ENCODE measurements at places on chromosomes 11 and 22.
A peak's percentile ranks its signal among the peaks of the same experiment; 100 is the strongest.

DNA sequence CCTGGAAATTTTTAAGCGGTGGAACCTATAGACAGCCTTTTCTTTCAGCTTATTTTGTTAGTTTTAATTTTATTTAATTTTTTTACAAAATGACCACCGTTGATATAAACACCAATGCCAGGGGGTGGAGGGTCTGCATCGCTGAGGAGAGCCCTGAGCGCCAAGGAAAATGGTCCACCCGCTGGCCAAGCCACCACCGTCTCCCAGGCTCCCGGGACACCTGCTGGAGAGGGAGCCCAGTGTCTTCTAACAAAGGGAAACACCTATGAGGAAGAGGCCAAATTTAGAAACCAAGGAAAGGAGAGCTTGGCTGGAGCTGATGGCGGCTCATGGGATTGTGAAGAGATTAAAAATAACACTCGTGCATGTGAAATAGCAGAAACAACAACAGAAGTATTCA, 288 bp upstream of the KRTAP5-8 start:
- DNase-seq = no peak

GRCh38 chr11:9047964-9048523, 43.4 kb downstream of the SCUBE2 start:
- DNase-seq = no peak

DNA sequence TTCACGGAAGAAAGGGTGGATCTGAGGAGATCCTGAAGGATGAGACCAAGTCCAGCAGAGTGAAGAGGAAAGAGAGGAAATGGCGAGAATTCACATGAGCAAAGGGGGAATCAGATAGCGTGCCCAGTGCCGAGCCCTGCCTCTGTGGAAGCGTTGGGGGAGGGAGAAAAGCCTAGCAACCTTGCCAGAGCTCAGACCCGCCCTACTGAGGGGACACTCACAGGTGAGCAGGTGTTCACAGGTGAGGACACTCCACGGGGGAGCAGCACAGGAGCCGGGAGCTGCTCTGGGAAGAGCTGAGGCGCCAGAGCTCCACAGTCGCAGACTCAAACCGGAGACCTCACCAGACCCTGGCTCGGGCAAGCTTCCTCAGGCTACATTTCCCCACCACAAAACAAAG, 56.2 kb downstream of the MICAL3 start:
- DNase-seq = no peak

DNA sequence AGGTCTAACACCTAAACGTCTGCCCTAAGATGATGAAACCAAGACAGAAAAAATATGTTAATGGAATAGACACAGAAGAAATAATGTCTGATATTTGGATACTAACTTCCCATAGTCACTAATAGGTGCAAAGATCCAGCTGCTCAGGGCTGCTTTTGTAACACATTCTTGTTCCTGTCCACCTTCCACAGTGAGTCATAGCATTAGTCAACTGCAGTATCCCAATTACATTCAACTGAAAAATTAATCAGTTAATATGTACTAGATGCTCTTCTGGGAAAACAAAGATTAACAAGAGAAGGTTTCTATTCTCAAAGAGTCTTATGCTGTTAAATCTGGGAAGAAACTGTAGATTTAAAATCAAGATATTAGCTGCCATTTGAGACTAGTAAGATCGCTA, 47.6 kb downstream of the HEPHL1 start:
- DNase-seq = no peak

DNA sequence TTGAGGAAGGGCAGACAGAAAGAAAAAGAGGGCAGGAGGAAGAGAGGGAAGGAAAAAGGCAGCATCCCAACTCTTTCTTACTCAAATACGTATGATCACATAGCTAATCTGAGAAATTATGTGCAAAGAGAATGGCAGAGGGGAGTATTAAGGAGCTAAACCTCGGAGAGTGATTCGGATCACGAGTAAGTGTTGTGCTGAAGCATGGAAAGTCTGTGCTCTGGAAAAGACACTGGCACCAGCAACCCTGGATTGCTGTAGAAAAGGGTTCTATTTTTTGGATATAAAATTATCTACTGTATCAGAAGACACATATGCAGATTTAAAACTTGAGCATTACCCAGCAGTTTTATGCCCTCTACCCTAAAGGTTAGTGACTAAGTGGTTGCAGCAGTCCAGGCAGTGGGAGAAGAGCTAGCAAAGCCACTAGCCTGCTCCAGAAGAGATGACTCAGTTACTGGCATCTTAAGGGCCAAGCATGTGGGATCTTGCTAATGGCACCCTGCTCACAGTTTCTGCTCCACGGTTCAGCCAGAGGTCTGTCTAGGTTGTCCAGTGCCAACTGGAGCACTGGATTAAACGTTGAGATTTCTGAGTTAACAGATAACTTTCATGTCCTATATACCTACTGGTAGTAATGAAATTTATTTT, 151.7 kb downstream of the SWAP70 start:
- DNase-seq = peak; percentile 68

DNA sequence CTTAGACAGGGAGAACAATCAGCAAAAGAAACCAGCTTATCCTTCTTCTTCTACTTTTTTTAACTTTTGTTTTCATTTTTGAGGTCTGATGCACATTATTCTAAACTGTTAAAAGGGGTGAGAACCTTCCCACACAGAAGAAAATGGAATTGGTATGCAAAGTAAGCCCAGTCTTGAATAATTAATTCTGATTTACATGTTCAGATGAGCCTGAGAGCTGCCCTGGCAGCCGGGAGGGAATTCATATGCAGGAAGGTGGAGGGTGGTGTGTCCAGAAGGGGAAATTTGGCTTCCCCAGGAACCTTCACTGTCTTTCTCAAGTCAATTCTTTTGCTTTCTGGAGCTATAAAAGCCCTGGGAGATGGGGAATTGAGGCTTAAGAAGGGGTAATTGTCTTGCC, 181.0 kb downstream of the INSC start:
- no peak for DNase-seq

- DNase-seq = no peak
These were observed 122.4 kb upstream of the HSD17B12 start for GRCh38 chr11:43558146-43558545.

GRCh38 chr11:86119077-86119476, 50.2 kb upstream of the PICALM start:
- DNase-seq = no peak

- no peak for DNase-seq
These were observed 8.5 kb upstream of the CYTH4 start for GRCh38 chr22:37273846-37274225.

DNA sequence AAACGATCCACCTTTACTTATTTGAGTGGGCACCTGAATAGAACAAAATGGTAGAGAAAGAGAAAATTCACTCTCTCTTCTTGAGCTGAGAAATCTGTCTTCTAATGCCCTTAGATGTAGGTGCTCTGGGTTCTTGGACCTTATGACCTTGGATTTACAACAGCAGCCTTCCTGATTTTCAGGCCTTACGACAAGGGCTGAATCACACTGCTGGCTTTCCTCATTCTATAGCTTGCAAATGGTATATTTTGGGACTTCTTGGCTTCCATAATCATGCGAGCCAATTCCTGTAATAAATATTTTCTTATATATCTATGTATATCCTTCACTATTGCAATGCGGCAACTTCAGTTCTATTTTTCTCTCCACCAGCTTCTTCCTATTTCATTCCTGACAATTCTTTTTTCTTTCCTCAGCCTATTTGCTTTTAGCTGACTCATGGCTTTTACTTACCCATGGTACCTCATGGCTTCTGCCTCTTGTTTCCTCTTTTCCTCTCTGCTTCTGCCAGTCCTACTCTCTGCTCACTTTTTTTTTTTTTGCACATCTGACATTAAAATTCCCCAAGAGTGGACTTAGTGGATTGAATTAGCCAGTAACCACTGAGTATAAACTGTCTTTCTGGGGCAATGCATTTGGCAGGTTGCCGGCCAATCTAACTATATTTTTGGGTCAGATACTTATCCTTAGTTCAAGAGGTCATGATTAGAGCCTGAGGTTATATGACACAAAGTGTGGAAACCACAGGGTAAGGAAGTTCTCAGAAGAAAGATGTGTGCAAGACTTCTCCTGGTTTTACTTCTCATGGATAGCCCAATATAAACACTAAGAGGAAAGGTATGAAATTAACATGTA, 359.5 kb downstream of the TMEM135 start:
- DNase-seq = no peak

- peak; percentile 25 for DNase-seq
These were observed 115.1 kb downstream of the DCDC1 start for GRCh38 chr11:31254415-31254814.

DNA sequence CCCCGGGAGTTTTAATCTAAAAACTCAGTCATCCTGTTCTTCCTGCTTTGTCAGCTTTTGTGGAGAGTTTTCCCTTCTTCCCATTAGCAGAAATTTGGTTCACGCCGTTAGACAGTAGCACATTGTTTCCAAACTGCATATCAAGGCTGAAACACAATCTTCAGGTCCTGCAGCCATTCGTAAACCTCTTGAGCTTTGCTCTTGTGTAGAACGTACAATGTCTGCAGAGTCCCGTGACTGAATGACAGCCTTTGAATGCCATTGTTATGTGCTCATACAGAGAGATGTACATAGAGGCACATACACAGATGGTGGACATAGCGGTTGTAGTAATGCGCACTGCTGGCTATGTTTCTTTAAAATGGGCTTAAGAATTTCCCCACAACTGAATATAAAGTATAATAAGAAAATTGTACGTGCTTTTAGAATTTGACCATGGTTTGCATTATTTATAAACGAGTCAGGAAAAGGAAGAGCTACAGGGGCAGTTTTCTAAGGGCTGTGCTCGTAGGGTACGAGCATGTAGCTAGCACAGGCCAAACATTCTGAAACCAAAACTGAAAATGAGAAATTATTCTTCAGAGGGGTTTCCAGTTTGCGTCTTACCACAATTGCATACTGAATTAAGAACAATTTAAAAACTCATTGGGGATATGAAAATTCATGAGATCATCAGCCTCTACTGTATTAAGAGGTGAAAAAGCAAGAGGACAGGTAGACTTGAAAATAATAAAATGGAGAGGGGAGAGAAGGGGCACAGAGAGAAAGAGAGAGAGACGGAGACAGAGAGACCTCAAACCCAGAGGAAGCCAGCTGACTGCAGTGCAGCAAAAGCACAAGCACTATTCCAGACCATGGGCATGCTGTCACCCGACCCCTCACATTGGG, 310.1 kb downstream of the CADM1 start:
- no peak for DNase-seq

DNA sequence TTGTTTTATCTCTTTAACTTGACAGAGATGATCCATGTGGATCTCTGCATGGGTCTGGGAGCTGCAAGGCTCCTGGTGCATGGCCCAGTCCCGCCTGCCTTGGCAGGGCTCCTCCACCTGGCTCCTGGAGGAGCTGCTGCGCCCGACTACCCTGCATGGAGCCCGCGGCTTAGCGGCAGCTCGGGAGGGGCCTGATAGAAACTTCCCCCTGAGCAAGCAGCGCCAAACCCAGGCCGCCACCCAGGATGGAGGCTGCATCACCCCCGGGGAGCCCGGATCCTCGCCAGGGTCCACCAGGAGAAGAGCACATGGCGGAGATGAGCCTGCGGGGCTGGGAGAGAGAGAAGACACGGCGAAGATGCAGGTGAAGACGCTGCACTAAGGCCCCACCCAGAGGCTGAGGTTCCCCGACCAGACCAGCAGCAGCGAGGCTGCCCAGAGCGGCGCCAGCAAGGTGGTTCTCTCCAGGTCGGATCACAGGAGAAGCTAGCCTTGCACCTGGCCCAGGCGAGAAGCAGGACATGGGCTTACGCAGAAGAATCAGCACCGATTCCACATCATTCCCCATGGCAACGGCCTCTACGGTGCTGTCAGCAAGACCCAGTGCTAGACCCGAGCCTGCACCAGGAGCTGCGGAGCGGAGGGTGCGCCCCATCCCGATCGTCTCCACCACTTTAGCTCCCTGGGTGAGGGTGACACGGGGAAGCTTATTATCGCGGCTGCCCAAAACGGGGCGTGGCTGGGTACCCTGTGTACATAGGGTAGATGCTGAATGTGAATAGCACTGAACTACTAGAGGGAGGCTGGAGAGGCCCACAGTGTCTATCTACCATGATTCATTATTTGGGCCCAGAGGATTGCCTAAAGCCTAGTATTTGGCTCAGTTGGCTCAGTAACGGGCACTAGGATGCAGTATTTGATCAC, 41.3 kb upstream of the VPREB1 start:
- no peak for DNase-seq

GRCh38 chr11:12473381-12473780, 96.0 kb downstream of the PARVA start:
- DNase-seq = no peak

GRCh38 chr11:46338636-46338987, 8.7 kb upstream of the DGKZ start:
- no peak for DNase-seq

DNA sequence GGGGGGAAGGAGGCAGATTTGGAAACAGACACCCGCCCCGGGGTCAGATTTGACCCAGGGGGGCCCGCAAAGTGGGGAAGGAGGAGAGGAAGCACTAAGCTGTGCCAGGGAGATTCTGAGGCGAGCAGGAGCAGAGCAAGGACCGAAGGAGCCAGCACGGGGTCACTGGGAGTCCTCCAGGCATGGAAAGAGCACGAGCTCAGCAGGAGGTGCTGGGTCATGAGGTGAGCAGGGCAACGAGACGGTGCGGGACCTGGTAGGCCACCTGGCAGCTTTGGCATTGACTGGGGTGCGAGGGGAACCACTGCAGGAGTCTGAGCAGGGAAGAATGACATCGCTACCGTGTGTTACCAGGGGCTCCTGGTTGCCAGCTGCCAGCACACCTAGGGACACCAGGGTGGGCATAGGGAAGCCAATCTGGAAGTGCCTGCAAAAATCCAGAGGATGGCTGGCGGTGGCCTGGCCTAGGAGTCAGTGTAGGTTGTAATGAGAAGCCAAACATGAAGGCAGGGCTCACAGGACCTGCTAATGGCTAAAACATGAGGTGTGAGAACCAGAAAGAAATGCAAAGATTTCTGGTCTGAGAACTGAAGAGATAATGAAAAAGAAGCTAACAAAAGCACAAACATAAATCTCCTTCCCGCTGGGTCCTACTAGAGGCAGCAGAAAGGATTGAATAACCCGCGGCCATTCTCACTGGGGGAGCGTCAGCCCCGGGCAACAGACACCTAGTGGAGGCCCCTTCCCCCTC, 63.5 kb downstream of the MICAL3 start:
- no peak for DNase-seq

- no peak for DNase-seq
These were observed 10.3 kb downstream of the PARVG start for GRCh38 chr22:44191036-44191454.

DNA sequence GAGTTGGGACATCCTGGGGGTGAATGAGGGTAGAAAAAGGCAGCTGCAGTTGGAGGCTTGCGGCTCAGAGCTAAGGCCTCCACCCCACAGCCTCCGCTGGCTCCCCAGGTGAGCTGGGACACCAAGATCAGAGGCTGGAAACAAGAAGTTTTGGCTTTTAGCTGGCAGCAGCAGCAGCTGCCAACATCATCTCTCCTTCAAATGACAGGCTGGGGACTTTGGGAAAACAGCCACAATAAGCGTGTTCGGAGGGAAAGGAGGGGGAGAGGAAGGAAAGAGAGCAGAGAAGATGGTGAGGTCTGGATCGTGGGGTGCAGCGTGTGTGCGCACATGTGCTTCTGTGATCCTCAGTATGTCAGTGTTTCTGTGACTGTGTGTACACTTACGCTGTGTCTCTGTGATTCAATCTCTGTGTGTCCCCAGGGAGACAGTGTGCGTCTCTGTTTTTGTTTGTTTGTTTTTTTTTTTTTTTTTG, 62.0 kb upstream of the RASD2 start:
- no peak for DNase-seq

Measured in myocyte (in vitro differentiated cells).